ENCODE measurements at places on chromosomes 3 and 15.

- no peak for DNase-seq
Measured at GRCh38 chr15:69532066-69532465, 79.4 kb downstream of the RPLP1 start.

DNA sequence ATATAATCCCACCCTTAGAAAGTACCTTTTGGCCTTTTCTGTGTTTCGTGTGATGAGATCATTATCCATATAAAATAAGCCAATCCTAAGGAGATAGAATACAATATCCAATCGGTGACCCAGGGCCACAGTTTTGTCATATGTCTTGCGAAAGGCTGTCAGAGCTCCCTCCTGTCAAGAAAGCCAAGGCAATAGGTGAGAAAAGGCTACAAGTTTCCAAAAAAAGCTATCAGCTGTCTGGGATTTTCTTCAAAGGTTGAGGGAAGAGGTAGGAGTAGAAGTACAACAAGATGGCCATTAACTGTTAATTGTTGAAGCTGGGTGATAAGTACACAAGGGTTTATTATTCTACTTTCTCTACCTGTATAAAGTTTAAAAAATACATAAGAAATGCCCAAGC is 4.0 kb downstream of the PSMD6 start:
- no peak for DNase-seq

- no peak for DNase-seq
Measured at GRCh38 chr3:9760779-9761505, 8.8 kb downstream of the CAMK1 start.

- no peak for DNase-seq
Measured at GRCh38 chr3:21216598-21216997, 534.4 kb downstream of the ZNF385D start.

GRCh38 chr3:124014366-124014942 is 22.5 kb upstream of the ROPN1 start:
- no peak for DNase-seq

DNA sequence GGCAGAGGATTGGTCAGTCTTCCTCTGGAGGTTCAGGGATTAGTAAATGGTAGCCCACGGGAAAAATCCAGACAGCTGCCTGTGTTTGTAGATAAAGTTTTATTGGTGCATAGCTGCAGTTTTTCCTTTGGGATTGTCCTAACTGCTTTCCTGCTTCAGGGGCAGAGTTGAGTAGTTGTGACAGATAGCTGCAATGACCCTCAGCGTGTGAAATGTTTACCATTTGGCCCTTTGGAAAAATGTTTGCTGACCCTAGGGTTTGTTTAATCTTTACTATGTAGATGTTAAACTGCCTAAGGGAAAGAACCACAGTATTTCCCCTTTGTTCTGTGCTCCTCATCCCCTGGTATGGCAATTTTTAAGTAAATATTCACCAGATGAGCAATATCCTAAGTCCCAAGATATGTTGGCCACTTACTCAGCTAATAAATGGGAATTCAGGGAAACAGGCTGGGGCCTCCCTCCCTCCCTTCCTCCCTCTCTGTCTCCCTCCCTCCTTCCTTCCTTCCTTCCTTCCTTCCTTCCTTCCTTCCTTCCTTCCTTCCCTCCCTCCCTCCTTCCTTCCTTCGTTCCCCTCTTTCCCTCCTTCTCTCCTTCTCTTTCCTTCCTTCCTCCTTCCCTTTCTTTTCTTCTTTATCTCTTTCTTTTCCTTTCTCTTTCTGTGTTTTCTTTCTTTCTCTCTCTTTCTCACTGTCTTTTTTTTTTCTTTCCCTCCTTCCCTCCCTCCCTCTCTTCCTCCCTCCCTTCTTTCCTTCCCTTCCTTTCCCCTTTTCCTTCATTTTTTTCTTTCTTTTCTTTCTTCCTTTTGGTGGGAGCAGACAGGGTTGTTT is 234.6 kb upstream of the BHLHE40 start:
- no peak for DNase-seq

DNA sequence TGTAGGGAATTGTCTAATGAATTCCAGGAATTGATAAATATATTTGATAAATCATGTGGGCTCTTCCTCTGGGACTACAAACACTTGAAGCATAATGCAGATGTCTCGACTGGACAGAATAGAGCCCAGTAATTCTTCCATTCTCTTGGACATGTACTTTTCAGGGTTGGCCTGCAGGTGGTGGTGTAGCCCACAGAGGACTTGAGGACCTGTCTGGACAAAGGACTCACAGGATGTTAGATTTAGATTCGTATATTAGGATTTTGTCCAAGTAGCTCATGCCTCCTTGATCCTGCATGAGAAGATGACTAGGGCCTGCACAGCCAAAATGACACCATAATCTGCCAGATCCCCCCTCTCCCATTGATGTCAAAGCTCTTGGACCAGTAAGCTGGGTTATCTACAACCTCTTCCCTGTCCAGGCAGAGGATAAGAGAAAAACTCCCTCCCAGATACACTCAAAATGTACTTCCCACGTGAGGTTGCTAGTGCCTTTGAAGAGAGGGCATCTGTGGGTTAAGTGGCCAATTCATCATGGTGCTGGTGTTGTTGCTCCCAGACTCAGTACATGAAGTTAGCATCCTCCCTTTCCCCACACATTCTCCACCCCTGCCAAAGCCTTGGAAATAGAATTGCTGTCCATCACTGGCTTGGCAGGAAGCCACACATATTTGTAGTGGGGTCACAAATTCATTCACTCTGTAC is 88.6 kb upstream of the ZNF280D start:
- DNase-seq, result peak; percentile 42

GRCh38 chr3:98003306-98003969 is 31.2 kb upstream of the RIOX2 start:
- no peak for DNase-seq

- no peak for DNase-seq
Measured at GRCh38 chr15:60735559-60736047, 256.7 kb upstream of the ICE2 start.

GRCh38 chr3:21140785-21141184 is 610.2 kb downstream of the ZNF385D start:
- no peak for DNase-seq

- no peak for DNase-seq
Measured at GRCh38 chr3:174232658-174233429, 626.3 kb upstream of the NAALADL2 start.

DNA sequence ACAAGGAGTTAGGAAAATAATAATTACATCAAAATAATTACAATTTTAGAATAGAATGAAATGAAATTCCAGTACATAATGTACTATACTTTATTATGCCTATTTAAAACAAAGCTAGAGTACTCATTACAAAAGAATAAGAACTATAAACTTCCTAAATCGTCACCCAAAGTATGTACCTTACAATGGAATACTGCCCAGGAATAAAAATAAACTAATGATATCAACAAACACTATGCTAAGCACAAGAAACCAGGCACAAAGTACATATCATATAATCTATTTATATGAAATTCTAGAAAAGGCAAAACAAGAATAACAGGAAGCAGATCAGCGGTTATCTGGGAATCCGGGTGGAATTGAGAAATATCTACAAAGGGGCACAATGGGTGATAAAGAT is 84.7 kb downstream of the MYO9A start:
- DNase-seq, result no peak

- DNase-seq, result no peak
Measured at GRCh38 chr15:89768071-89768500, 8.0 kb upstream of the MESP2 start.

- no peak for DNase-seq
Measured at GRCh38 chr3:151421938-151422337, 37.4 kb upstream of the P2RY12 start.

DNA sequence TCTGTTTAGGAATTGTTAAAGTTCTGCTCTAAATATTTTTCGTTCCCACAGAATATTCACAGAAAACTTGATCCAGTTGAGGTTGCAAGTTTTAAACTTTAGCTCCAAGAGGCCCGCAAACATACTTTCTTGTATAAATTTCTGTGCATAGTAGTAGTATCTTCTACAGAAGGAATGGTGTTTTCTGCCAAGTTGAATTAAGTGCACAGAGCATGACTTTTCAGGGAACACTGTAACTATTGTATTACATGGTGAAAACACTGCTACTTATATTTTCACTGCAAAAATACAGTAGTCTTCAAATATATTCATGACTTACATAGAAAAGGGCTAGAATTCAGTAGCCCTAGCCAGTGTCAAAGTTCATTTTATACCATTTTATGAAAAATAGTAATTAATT is 67.0 kb downstream of the SUCNR1 start:
- no peak for DNase-seq

GRCh38 chr15:48693484-48693883 is 48.0 kb upstream of the FBN1 start:
- no peak for DNase-seq

DNA sequence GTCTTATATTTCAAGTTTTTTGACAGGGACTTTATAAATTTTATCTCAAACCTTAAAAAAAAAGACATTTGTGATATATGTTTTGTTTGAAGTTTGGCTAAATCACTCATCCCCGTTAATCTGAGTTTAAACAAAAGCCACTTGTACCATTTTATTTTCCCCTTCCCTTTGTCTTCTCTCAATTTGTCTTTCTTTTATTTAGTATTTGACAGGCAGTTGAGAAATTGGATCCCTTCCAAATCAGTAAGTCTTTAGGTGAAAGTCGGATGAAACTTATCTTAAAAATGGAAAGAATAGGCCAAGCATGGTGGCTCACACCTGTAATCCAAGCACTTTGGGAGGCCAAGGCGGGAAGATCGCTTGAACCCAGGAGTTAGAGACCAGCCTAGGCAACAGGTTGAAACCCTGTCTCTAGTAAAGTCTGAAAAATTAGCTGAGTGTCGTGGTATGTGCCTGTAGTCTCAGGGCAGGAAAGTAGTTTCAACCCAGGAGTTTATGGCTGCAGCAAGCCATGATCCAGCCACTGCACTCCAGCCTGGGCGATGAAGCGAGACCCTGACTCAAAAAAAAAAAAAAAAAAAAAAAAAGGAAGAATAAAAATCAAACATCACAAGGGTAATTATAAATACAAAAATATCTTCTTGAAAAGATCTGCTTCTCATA is 394.6 kb upstream of the TPM1 start:
- DNase-seq, result no peak

GRCh38 chr3:51500632-51501131 is 867 bp upstream of the DCAF1 start:
- no peak for DNase-seq

DNA sequence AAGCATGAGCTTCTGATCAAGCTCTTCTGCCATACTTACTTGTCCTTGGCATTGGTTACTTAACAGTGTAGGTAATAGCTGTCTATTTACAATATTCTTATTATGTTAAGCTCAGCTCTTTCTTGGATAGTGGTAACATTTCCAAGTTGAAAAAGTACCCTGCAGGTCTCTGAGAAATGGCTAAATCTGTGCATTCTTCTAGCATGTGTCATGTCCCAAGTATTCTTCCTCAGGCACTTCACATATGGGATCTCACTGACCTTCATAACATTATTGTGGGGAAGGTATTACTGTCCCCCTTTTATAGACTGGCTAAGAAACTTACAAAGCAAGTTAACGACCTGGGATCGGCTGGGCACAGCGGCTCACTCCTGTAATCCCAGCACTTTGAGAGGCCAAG is 236.1 kb downstream of the RORA start:
- no peak for DNase-seq

DNA sequence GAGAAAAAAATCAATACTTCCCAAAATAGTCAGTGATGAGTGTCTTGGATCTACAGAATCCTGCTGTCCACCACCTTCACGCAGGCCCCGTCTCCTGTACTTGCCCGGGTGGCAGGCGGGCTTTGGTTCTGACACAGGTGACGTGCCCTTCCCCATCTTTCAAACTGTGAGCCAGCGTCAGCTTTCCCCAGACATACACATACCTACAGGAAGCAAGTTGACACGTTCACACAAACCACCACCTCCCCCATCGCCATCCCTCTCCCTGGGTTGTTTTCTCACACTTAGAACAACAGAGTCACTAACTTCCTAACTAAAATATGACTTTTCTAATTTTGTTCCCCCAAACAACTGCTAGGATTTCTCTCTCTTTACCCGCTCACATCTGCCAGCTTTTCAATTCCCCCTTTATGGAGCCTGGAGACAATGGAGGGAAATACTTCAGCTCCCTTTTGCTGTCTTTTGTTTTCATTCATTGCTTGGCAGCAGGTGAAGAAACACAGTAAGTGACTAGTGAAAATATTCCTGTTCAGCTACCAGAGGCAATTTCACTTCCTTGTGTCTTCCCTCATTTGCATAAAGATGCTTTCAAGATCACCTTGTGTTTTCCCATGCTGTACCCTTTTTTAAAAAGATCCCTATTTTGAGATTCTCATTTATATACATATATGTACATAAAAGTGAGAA is 248.3 kb downstream of the SLCO3A1 start:
- DNase-seq, result no peak

GRCh38 chr3:130527426-130527825 is 10.4 kb downstream of the COL6A6 start:
- no peak for DNase-seq

GRCh38 chr3:54857343-54857742 is 70.5 kb downstream of the LRTM1 start:
- no peak for DNase-seq

- no peak for DNase-seq
Measured at GRCh38 chr3:191074511-191074910, 124.5 kb upstream of the OSTN start.

DNA sequence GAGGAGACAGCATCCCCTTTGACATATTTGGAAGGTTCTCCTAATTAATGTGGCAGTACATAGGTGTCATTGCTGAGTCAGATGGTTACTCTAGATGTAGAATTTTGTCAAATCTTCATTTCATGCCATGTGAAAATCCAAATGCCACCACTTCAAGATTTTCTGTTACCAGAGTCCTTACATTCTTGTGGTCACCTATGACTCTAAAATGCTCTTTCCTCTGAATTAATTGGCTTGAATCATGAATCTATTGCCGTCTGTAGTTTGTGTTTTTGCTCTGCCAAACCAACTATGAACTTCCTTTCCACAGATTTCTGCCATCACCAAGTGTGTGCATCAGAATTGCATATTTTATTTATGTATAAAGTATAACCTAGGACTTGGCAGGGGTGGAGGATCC is 269.4 kb upstream of the ZPLD1 start:
- no peak for DNase-seq

DNA sequence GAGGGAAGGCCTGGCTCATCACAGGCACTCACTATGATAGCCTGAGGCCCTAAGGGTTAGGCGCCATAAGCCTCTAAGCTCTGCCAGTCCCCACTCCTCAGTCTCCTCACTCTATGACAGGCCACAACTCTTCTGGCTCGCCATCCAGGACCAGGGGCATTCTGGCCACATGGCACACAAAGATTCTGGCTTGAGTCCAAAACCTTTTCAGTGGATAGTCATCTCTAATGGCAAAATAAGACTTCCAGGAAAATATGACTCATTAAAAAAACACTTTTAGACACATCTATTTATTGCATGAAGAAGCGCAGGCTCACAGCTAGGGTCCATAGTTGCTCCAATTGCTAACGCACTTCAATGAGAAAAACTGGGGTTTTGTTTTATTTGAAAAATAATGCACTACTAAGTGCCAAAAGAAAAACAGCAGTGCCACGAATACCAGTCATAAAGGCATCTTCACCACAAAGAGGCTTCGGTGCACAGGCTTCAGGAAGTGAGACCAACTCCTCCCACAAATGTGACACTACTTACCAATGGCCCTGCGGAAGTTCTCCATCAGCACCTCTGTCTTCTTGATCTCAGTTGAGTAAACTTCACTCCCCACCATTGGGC is 11.1 kb downstream of the RUVBL1 start:
- no peak for DNase-seq

GRCh38 chr15:66408675-66409282 is 22.1 kb downstream of the MAP2K1 start:
- no peak for DNase-seq

Data from GM13977 (cell line).